Activated naive CD4-positive, alpha-beta T cell treated with anti-CD3 and anti-CD28 coated beads, Interleukin-2, amount 50 U/mL, for 16 hours (primary cell): ENCODE measurements at places on chromosomes 1 and 21.

DNA sequence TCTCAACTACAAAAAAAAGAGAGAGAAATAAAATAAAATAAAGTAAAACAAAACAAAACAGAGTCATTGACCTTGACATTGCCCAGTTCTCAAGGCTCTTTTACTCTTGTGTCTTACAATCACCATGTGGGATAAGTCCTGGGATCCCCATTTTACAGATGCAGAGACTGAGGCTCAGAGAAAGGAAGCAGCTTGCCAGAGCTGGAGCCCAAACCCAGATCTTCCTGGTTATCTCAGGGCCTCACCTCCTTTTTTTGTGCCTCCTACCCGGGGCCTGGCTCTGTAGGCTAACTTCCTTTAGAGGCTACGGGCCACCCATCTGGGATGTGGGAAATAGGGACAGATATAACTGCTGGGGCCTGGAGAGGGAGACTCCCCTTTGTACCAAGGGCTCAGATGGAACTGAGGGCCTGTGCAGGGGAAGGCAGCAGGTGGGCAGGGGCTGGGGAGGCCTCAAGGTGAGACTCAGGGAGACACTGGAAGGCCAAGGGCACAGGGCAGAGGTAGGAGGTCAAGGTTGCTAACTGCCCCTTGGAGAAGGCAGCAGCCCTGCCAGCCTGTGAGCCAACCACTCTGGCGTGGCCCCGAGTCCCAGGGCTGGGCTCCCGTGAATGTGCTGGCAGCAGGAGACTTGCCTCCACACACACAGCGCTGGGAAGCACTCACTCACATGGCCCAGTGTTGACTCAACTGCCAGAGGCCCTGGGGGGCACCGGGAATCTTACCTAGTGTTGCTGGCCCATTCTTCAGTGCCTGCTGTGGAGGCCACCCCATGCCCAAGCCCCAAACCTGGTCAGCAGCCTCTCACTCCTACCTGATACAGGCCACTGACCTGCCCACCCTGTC is 6.5 kb upstream of the ECE1 start:
- DNase-seq = no peak

DNA sequence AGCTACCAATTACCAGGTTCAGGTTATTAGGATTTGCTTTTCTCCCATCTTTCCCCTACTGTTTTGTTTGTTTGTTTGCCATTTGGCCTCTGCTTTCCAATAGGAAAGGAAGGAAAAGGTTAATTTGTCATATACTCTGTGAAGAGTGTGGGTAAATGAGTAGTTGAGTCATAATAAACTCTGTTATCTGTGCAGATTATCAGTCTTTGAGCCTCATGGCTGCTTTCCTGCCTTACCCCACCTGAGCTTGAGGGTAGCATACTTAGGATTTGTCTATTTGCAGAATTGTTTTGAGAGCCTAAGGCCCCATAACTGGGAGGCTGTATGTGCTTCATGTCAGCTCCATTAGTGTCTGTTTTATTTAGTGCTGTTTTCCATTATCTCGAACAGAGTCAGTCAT is 32.9 kb upstream of the SNX27 start:
- DNase-seq = no peak

DNA sequence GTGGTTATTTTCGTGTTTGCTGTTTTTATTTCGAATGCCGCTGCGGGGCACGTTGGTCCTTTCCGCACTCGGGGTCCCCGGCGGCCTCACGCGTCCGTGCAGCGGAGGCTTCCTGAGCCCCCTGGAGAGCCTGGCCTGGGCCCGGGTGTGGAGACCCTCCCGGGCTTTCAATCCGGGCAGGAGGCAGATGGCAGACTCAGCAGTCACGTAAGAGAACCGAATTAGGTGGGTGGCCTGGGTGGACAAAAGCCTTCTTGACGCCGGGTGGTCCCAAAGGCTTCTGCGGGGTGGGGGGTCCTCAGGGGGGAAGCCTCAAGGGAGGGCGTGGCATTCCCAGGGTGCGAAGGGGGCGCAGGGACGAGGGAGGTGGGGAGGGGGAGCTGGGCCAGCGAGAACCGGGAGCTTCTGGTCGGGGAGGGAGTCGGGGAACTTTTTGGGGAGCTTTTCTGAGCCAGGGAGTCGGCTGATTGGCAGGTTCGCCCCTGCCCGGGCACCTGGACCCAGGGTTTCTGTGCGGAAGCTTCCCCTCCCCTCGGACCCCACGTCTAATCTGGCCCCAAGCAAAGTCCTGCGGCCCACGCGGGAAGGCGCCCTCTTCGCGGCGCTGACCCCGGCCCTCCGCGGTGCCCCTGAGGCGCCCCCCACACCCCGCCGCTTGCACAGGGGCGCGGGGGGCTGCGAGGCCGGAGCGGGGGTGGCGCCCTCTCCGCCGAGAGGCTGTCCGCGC is 1.3 kb upstream of the HES4 start:
- no peak for DNase-seq

GRCh38 chr21:25896501-25897056 is 161.8 kb downstream of the GABPA start:
- no peak for DNase-seq

DNA sequence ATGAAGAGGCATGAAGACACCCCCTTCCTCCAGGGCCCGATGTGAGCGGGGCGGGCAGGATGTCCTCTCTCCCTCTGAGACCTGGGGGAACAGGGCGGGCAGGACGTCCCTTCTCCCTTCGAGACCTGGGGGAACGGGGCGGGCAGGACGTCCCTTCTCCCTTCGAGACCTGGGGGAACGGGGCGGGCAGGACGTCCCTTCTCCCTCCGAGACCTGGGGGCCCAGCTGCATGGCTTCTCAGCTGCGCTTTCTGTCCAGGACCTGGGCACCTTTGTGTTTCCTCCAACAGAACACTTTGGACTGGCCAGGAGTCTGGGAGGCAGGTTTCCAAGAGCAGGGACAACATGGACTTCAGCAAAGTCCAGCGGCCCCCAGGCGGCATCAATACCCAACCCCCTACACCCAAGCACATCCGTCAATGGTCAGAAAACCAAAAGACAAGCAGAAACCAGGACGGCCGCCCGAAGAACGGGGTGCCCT is 30.8 kb upstream of the ADARB1 start:
- no peak for DNase-seq

DNA sequence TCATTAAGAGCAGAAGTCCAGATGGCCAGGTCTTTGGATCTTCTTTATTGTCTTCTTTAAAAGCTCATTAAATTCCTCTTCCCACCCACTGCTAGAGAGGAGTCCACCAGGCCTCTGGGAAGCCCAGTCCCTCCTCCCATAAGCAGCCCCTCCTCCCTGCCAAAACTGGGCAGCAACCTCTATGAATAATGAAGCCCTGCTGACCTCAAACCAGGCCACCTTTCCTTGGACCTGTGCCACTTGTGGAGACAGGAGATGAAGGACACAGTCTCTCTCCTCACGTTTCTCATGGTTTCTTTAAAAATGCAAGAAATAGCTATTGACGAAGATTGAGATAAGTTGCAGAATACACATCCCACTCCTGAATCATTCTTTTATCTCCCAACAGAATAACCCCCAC is 112.8 kb downstream of the EDEM3 start:
- no peak for DNase-seq

GRCh38 chr1:209839875-209840546 is 12.2 kb downstream of the UTP25 start:
- DNase-seq = no peak

- no peak for DNase-seq
Measured at GRCh38 chr1:25664357-25665199, 48.0 kb downstream of the MAN1C1 start.

- DNase-seq = no peak
Measured at GRCh38 chr1:2833454-2834145, 32.1 kb upstream of the TTC34 start.

DNA sequence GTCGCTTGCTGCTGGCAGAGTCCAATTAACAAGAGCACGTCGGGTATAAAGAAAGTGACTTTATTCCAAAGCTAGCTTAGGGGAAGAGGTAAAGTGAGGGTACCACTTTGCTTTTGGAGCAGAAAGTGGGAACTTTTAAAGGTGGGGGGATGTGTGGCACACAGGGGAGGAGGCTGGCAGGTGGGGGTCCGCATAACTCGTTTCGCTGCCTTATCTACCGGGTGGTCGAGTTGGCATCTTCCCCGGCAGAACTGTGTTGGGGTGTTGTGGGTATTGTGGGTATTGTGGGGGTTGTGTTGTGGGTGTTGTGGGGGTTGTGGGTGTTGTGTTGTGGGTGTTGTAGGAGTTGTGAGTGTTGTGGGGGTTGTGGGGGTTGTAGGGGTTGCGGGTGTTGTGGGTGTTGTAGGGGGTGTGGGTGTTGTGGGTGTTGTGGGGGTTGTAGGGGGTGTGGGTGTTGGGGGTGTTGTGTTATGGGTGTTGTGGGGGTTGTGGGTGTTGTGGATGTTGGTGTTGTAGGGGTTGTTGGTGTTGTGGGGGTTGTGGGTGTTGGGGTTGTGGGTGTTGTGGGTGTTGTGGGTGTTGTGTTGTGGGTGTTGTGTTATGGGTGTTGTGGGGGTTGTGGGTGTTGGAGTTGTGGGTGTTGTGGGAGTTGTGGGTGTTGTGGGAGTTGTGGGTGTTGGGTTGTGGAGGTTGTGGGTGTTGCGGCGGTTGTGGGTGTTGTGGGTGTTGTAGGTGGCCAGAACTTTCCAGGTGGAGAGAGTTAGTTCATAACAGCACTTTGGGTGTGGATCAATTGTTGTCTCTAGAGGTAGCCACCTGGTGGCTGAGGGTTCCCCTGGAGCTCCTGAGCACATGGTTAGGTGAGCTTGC is 52.7 kb downstream of the AGPAT3 start:
- no peak for DNase-seq
